ENCODE measurements at places on chromosomes 12 and 14. TPM values are rescaled to one million over a fixed set of nuclear protein-coding genes. Genes with fewer than 3 reads are reported as not detected.

Gene DHRS4L2
- total RNA-seq: 10.2 TPM

Gene NTF3
- total RNA-seq: 1.5 TPM

Gene KRT74
- not detected for total RNA-seq

Gene KCNK10
- total RNA-seq: 0.53 TPM

Gene KRT77
- total RNA-seq: not detected

Gene TRIM9
- total RNA-seq: 4.0 TPM

GRCh38 chr14:57898837-57899572 lies 33.1 kb upstream of the SLC35F4 start:
- DNase-seq: no peak

GRCh38 chr14:54338696-54339317 lies 58.0 kb upstream of the CDKN3 start:
- DNase-seq: no peak

DNA sequence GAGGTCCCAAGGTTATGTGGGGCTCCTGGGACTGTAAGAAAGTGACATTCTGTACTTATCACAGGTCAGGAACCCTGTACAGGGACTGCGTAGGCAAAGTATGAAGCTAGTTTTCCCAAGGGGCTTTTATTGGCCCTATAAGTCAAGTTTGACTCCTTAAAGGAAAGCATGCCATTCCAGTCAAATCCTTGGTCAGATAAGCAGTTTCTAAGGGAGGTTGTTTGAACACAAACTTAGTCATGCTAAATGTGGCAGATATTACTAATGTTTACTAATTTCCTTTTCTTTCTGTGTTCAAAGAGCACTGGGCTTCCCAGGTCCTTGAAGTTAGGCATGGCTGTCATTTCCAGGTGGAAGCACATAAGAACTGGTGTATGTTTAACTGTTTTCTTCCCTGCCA lies 472.4 kb downstream of the ATP23 start:
- DNase-seq: no peak

- DNase-seq: no peak
Observed at GRCh38 chr12:39846971-39847650, 227.5 kb upstream of the ABCD2 start.

DNA sequence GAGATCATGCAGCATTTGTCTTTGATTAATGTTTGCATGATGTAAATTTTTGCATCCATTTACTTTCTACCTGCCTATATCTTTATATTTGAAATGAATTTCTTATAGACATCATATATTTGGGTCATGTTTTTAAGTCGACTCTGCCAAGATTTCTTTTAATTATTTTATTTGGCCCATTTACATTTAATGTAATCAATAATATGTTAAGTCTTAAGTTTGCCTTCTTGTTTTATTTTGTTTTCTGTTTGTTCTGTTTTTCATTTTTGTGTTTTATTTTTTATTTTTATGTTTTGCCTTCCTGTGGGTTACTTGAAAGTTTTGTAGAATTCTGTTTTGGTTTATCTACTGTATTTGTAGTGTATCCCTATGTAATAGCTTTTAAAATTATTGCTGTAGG lies 33.2 kb upstream of the GUCY2C start:
- no peak for DNase-seq

DNA sequence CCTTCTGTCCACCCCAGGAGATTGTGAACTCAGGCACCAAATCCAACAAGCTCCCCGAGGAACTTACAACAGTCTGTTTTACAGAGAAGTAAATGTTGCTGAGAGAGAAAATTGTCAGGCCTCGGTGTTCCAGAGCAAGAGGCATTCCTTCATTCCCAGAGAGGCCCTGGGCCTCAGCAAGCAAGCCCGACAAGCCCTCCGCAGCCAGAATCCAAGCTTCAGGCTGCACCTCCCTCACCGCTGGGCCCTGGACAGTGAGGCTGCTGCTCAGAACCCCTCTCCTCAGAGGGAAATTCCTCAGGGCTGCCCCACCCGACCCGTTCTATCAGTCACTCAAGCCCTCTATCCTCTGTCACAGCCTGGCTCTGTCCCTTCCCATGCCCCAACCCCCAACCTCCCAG lies 56.4 kb downstream of the ZFP36L1 start:
- peak; percentile 37 for DNase-seq

DNA sequence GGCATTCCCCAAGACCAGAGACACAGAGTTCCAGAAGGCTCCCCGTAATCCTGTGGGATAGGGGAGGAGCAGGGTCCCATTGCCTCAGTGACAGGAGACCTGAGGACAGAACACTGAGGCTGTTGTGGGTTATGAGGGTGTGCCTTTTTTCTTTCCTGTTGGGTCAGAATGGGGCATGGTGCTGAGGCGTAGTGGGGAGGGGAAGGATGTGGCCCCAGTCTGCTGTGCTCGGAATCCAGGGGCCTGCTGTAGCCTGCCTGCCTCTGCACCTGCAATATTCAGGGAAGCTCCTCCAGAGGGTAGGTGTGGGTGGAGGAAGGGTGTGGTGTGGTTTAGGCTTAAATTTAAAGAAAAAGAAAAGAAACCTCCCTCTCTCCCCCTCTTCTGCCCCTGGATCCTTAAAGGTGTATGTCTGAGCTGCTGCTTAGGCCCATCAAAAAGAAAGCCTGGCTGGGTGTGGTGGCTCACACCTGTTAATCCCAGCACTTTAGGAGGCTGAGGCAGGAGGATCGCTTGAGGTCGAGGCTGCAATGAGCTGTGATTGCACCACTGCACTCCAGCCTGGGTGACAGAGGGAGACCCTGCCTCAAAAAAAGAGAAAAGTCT lies 18.7 kb downstream of the PLEKHG3 start:
- DNase-seq: no peak

GRCh38 chr12:130872179-130873096 lies 572 bp downstream of the RAN start:
- peak; percentile 32 for DNase-seq

- DNase-seq: no peak
Observed at GRCh38 chr14:28157887-28158791, 608.4 kb upstream of the FOXG1 start.

GRCh38 chr12:112808156-112808555 lies 16.6 kb downstream of the RPH3A start:
- DNase-seq: no peak

DNA sequence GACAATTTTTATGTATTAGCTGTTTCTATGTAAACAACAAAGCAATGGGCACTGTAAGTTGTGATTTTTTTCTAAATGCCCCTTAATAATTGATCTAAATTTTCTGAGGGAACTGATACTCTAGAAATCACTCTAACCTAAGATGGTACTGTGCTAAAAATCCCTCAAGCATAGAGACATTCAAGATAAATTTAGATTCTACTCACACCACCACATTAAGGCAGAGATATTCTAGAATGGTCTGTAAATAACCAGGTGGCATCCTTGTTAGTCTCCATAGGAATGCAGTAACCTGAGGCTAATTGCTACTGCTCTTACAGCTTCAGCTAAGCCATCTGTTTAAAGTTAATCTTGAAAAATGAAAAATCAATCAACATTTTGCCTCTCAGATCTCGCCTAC lies 87.3 kb downstream of the SLC41A2 start:
- no peak for DNase-seq

GRCh38 chr12:128531170-128531569 lies 264.2 kb downstream of the TMEM132C start:
- no peak for DNase-seq

DNA sequence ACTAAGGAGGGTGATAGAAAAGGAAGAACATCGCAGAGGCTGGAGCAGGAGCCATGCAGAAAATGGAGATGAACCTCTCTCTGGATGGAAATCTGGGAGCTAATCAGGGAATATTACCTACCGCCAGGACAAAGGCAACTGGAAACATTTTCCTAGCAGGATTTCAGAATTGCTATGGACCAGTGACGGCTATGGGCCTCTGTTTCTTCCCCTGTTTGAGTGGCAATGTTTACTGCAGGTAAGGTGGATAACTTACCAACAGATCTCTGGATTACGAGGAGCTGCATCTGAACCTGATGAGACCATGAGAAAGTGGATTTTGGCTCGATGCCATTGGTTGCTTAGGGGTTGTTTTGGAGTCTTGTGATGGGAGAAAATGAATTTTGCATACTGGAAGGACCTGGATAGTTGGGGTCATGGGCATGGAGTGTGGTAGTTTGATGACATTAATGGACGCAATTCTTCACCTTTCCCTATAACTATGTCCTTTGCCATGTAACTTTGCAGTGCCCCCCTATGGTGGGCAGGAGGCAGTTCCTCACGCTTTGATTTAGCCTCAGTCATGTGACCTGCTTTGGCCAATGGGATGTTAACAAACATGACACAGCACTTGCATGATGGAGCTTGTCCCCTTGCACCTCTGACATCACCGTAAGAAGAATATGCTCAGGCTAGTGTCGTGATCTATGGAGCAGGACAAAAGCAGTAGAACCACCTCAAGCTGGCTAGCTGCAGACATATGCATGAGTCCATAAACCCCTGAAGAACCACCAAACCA lies 51.1 kb downstream of the CALM1 start:
- DNase-seq: no peak

DNA sequence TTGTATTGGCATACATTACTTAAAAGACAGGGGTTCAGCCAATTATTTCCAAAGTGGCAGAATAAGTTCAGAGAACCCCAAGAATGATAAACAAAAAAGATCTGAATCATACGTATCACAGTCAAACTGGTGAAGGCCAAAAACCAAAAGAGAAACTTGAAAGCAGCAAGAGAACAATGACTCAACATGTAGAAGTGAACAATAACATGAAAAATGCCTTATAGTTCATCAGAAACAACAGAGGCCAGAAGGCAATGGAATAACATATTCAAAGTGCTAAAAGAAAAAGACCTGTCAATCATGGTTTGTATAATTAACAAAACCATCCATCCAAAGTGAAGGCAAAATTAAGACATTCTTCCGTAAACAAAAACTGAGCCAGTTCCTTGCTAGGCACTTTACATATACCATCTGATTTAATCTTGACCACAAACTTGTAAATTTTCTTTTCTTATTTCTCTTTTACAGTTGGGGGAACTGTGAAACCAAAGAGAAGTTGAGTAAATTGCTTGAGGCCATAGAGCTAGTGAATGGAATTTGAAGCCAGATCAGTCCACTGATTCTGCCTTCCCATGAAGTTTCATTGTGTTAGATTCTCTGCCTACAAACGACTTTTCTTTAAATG lies 232.1 kb upstream of the SEL1L start:
- no peak for DNase-seq

DNA sequence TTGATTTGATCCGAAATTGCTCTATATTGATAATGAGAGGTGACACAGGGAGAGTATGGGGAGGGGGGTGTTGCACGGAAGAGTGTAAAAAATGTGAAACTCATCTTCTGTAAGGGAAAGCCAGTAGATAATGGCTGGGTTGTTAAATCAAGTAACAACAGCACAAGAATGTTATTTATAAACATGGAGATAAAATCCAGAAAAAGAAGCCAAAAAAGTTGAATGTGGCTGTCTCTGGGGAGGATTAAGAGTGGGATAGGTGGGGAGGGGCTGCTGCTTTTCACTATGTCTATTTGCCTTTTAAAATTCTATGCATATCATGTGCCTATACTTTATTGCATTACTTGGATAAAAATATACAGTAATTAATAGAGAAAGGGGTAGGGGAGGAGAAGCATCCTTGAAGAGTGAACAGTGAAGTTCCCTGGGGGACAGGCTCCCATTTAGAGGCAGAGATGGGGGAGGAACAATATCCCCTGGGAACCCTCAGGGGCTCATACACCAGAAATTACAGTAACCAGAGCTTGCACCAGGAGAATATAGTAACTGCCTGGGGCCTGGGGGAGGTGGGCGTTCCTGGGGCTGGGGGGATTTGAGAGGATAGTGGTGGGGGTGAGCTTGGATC lies 39.2 kb upstream of the ANKRD9 start:
- DNase-seq: no peak

- DNase-seq: no peak
Observed at GRCh38 chr12:99975321-99975720, 9.4 kb downstream of the ANKS1B start.
